Fibroblast of skin of back (primary cell): ENCODE measurements at places on chromosomes 11 and 22.

- no peak for DNase-seq
Measured at GRCh38 chr22:45376703-45377102, 36.7 kb downstream of the SMC1B start.

DNA sequence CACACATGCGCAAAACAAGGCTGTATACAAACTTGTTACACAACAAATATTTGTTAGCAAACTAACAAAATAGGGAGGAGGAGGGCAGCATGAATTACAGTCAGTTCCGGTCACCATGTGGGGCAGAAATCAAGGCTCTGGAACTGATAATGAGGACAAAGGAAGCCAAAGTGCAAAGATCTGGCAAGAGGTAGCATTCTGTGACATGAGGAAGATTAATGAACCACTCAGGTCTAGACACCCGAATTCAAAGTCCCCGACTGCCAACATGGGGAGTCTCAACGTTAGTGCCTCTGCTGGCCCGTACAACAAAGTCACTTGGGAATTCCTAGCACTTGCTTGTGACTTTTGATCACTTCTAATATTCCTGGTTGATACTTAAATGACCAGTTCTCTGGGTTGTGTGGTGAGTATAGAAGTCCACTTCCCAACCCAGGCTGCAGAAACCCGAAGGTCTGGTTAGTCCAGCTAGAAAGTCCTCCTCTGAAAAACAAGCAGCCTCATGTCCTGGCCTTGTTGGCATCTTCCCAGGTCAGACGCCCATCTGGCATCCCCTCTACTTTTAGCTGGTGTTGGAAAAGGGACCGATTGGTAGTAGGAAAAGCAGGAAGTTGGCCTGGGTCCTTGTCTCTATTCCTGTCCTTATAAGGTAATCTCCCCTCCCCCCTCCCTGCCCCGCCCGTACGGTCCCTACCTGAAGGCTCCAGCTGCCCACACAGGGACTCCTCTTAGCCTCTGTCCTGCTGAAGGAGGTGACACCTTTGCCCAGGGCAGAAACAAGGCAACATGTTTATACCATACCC lies 1.6 kb downstream of the SUN2 start:
- DNase-seq = peak; percentile 77

DNA sequence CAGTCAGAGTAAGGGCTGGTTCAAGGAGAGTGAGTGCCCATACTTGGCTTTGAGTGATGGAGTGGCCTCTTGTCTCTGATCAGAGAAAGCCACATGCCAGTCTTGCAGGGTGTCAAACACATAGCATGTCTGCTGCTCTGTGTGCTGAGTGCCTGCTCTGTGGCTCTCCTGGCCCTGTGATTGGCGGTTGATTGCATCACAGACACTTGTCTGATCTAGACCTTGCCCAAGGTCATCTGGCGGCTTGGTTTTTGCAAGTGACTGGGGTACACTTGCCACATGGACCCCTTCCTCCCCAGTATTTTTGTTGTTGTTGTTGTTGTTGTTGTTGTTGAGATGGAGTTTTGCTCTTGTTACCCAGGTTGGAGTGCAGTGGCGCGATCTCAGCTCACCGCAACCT lies 10.3 kb downstream of the OSBP2 start:
- DNase-seq = no peak

DNA sequence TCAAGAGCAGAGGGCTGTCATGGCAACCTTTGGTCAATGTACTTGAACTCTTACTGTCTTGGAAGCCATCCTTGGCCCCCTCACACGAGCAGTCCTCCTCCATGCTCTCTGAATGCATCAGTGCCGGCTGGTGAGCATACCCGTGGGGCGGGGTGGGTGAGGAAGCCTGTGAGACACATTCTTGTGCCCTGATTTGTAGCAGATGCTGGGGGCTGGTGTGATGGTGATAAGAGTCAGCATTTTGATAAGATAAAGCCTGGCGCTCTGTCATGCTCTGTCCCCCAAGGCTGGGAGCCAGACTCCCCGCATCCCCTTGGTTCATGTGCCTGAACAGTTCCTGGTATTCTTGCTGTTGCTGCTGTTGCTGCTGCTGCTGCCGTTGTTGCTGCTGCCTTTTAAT lies 20.5 kb upstream of the APOA1 start:
- DNase-seq = no peak

DNA sequence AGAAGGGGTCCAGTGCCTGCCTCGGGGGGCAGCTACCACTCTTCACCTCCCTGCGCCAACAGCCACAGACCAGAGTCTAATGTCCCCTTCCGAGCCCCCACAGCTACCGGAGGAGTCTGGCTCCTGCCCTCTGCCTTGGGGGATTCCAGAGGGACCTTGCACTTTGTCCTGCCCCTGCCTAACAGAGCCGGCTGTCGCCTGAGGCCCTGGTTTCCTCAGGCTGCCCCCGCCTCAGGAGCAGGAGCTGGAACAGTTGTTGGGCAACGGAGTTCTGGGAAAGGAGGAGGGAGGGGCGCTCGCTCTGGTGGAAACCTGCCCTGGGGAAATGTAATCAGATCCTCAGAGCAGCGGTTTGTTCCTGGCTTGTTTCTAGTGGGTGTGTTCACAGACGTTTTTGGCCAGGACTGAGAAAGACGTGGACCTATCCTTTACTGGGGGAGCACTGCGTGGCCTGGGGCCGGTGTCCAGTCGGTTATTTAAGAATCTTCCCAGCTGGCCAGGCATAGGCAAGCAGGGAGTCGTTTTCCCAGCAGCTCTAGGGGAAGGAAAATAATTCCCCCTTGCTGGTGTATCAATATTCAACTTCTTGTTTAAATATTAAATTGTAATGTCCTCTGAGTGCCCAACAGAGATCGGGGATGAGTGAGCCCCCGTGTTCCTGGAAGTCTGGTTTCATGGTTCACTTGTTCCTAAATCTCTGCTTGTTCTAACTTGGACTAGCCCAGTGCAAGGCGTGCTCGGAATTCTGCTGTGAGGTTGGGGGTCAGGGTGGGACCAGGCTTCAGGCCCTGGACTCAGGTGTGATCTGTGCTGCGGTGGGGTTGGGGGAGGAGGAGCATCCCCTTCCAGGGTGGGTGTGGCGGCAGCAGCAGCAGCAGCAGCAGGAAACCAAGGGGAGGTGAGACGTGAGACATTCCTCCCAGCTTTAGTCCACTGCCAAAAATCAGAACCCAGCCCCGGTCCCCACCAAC lies 32.1 kb downstream of the A4GALT start:
- DNase-seq = peak; percentile 83

DNA sequence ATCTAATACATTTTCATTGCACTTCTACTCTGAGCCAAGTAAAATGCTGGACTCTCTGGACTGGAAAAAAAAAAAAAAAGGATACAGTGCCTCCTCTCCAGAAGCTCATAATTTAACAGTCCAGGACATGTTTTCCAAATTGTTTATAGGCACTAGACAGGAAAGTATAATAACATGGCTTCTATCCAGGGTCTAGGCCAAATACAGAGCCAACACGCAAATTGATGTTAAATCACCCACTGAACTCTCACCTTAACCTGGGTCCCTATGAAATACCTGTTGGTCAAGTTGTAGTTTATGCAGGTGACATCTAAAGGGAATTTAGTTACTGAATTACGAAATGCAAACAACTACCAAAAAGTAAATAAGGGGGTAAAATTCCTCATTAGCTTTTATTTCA lies 428.7 kb upstream of the LUZP2 start:
- no peak for DNase-seq

GRCh38 chr11:76369406-76369805 lies 11.5 kb downstream of the THAP12 start:
- DNase-seq = no peak
